ENCODE measurements at places on chromosomes 11 and 22.

DNA sequence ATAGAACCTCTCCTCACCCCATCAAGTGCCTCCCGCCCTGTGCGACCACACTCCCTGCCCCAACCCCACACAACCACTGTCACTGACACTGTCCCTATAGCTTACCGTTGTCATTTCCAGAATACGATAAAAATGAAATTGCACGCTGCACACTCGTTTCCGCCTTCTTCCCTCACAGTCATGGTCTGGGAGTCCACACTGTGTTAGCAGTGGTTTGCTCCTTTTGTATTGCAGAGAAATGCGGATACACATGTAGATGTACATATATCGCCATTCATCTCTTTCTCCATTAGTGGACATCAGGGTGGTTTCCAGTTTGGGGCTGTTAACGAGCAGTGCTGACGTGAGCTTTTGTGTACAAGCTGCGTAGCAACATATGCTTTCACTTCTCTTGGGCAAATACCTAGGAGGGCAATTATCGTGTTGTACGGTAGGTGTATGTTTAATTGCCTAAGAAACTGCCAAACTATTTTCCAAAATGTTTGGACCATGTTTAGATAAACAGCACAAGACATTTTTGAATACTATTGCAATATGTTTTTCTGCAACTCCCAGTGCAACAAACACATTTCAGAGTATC is 59.2 kb upstream of the CD5 start:
- H3K36me3 ChIP-seq, result no peaks in the 10 kb centered on the region
- no peak overlapping the region for H3K4me3 ChIP-seq
- no peak overlapping the region for H3K27ac ChIP-seq
- no peaks in the 10 kb centered on the region for H3K4me1 ChIP-seq
- DNase-seq, result no peak

DNA sequence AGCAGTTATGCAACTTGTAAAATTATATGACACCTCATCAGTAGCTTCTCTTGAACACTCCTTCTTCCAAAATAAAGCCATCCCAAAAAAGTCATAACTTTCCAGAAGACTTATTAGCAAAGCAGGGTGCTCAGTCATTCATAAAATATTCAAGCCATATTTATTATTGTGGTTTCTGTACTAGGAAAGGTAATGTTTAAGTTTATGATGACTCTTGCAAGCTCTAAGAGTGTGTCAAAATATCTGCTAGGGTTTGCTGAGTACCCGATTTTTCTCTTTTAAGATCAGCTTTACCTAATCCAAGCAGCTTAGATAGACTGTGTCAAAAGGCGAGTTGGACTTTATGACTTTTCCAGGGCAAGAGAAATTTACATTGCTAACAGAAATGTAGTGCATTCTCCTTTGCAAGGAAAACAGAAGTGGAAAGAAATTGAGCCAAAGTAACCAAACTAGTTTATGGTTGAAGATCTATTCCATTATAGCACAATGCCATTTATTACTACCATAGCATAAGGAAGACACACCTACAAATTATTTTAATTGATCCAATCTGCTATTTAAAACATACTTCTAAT is 98.0 kb upstream of the SOX6 start:
- H3K4me3 ChIP-seq, result no peak overlapping the region
- no peak for DNase-seq
- H3K27ac ChIP-seq, result no peak overlapping the region

- H3K27me3 ChIP-seq, result no peaks in the 10 kb centered on the region
- no peak overlapping the region for H3K4me3 ChIP-seq
- H3K27ac ChIP-seq, result no peak overlapping the region
- H3K4me1 ChIP-seq, result no peaks in the 10 kb centered on the region
- no peak for DNase-seq
- H3K36me3 ChIP-seq, result no peaks in the 10 kb centered on the region
These were observed 231.1 kb downstream of the SWAP70 start for GRCh38 chr11:9895006-9895405.

DNA sequence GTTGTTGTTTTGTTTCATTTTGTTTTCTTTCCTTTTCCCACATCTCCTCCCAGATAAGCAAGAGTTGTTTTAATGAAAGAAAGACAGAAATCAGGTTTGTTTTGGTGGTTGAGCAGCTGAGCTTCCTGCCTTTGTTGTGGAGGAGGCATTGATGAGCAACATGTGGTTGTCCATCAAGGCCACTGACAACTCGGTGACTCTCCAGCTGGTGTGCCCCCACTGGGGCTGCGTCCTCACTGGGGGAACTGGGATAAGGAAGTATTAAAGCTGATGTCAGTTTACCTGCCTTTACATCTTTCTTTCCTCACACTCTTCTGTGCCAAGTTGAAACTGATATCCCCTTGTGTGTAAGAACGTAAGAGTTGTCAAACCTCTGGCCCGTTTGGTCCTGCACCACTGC is 5.9 kb downstream of the VPS26B start:
- H3K27ac ChIP-seq, result no peak overlapping the region
- H3K36me3 ChIP-seq, result no peaks in the 10 kb centered on the region
- H3K4me3 ChIP-seq, result no peak overlapping the region
- peaks cover 13% of the 10 kb centered on the region for H3K4me1 ChIP-seq
- no peak for DNase-seq

DNA sequence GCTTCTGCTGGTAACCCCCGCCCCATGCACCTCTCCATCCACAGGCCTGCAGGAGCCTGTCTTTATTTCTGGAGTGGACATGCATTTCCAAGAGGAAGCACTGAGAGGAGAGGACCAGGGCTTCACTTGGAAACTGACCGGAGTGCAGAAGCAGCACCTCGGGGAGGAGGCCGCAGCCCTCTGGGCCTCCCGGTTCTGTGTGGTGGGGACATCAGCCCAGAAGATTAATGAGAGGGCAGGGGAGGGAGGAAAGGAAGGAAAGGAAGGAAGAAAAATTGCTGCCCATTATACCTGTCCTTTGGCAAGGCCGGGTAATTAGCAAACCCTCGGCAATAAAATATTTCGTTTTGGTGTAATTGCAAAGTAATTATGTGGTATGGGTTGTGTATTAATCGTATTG is 97.0 kb downstream of the TP53I11 start:
- H3K27ac ChIP-seq, result no peak overlapping the region
- no peak overlapping the region for H3K4me3 ChIP-seq
- no peaks in the 10 kb centered on the region for H3K27me3 ChIP-seq
- H3K36me3 ChIP-seq, result no peaks in the 10 kb centered on the region
- no peak for DNase-seq
- peaks cover 21% of the 10 kb centered on the region for H3K4me1 ChIP-seq

DNA sequence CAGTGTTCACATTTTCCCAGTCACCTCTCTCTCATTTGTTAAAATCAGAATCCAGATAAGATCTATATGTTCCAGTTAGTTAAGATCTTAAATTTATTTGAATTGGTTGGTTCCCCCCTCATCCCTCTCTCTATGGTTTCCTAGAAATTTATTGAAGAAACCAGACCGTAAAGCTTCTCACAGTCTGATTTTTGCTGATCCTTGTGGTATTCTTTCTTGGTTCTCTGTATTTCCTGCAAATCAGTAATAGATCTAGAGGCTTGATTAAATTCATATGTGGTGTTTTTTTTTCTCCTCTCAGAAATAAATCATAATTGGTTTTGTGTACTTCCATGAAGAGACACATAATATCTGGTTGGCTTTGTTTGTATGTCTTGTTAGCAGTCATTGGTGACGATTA is 147.5 kb downstream of the TMEM135 start:
- no peak for DNase-seq
- no peak overlapping the region for H3K4me3 ChIP-seq
- H3K27me3 ChIP-seq, result no peaks in the 10 kb centered on the region
- H3K27ac ChIP-seq, result no peak overlapping the region
- no peaks in the 10 kb centered on the region for H3K36me3 ChIP-seq
- no peaks in the 10 kb centered on the region for H3K4me1 ChIP-seq

- H3K36me3 ChIP-seq, result no peaks in the 10 kb centered on the region
- no peaks in the 10 kb centered on the region for H3K27me3 ChIP-seq
- no peak for DNase-seq
- no peak overlapping the region for H3K27ac ChIP-seq
These were observed 82.2 kb upstream of the SEPTIN5 start for GRCh38 chr22:19631899-19632667.

DNA sequence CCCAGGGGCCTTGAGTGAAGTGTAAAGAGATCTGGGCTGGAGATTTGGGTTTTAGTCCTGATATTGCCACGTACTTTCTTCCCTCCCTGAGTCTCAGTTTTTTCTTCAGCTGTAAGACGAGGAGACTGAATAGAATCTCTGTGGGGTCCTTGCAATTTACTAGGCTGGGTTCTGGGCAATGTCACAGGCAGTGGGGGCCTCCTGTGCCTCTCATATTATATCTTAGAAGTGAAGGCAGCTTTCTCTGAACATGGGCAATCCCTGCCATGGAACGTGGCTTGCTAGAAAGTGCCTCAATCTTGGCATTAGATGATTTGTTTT is 62.0 kb upstream of the PTPRJ start:
- peak overlapping the region; percentile 79 for H3K27ac ChIP-seq
- H3K36me3 ChIP-seq, result no peaks in the 10 kb centered on the region
- H3K4me3 ChIP-seq, result no peak overlapping the region
- H3K4me1 ChIP-seq, result peaks cover 36% of the 10 kb centered on the region

GRCh38 chr11:17463546-17464174 is 13.0 kb downstream of the ABCC8 start:
- no peak overlapping the region for H3K4me3 ChIP-seq
- no peaks in the 10 kb centered on the region for H3K27me3 ChIP-seq
- H3K36me3 ChIP-seq, result no peaks in the 10 kb centered on the region
- H3K4me1 ChIP-seq, result no peaks in the 10 kb centered on the region
- DNase-seq, result no peak

GRCh38 chr11:398826-399225 is 4.8 kb downstream of the PKP3 start:
- no peak overlapping the region for H3K27ac ChIP-seq
- DNase-seq, result no peak
- H3K4me1 ChIP-seq, result peaks cover 5% of the 10 kb centered on the region
- H3K27me3 ChIP-seq, result peaks cover 5% of the 10 kb centered on the region
- no peaks in the 10 kb centered on the region for H3K36me3 ChIP-seq

DNA sequence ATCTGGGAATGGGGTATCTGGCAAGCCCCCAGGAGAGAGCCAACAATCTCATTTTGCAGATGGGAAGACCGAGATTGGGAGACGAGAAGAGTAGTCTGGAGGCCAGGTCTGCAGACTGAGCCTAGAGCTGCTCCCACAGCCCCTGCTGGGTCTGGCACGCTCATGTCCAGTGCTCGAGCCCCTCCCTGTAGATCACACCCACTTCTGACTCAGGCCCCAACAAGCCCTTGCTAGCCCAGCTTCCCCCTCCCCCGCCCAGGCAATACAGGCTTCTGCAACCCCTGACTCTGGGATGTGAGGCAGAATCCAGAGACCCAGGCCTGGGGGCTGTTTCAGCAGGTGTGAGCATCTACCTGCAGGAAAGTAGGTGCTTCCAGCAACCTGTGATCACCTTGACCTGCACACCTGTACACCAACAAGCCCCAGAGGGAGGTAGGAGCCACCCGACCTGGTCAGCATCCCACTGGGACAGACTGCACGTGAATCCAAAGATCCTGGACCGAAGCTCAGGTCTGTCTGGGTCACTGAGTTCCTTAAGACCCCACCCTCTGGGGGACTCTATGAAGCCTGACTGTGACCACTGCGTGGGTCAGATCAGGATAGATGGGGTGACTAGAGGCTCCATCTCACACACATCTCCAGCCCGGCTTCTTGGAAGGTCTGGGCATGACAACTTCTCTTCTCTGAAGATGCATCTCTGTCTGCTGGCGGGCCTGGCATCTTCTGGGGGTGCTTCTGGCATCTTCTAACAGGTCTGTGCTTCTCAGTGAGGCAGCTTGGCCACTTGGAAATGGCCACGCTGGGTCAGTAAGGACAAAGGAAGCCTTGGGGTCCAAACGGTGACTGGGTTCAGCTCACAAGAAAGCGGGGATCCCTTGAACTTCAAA is 29.3 kb downstream of the LINC01488 start:
- H3K4me3 ChIP-seq, result no peak overlapping the region
- DNase-seq, result no peak
- no peaks in the 10 kb centered on the region for H3K4me1 ChIP-seq
- H3K36me3 ChIP-seq, result no peaks in the 10 kb centered on the region
- H3K27ac ChIP-seq, result no peak overlapping the region
- no peaks in the 10 kb centered on the region for H3K27me3 ChIP-seq

DNA sequence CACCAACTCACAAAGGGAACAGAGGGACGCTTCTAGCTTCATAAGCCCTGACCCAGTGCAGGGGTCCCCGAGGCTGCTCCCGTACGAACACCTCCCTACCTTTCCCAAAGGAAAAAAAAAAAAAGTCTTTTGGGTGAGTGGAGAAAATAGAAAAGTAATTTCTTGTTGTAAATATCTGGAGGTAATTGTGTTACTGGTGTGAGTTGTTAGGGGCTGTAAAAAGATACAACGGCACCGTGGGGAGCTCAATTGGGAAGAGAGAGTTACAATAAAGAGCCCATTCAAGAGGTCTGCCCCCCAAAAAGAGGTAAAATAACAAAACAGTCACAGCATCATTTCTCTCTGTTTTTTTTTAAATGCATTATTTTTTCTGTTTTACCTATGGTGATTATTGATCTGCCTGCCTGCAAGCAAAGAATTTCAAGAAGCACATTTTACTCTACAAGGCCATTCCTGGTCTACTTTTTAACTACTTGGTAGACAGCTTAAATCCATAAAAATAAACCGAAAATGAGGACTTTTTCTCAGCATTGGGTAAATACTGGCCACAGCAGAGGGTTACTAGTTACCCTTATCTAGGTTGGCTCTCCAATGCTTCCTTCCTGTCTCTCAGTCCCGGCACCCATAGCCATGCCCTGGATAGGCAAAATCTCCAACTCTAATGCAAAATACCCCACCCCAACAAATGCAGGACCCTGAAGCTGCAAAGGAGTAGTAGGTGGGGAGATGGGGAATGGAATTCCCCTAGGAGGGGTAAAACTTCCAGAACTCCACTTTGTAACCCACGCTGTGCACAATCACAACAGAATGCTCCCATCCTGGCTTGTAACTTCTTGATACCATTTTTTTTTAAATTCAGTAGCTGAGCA is 3.1 kb downstream of the PAX6 start:
- no peak overlapping the region for H3K27ac ChIP-seq
- DNase-seq, result no peak
- no peaks in the 10 kb centered on the region for H3K36me3 ChIP-seq
- peaks cover 14% of the 10 kb centered on the region for H3K4me1 ChIP-seq
- no peak overlapping the region for H3K4me3 ChIP-seq

- H3K27ac ChIP-seq, result peak overlapping the region; percentile 52
- H3K4me3 ChIP-seq, result no peak overlapping the region
- peaks cover 6% of the 10 kb centered on the region for H3K4me1 ChIP-seq
These were observed 23.9 kb downstream of the IL10RA start for GRCh38 chr11:118009864-118010737.
